ENCODE measurements at places on chromosomes 1 and 21.
A peak's percentile ranks its signal among the peaks of the same experiment; 100 is the strongest.

- DNase-seq: no peak
Observed at GRCh38 chr1:231278100-231278790, 37.2 kb downstream of the GNPAT start.

- DNase-seq: peak; percentile 29
Observed at GRCh38 chr1:20732071-20732587, 374 bp downstream of the SH2D5 start.

DNA sequence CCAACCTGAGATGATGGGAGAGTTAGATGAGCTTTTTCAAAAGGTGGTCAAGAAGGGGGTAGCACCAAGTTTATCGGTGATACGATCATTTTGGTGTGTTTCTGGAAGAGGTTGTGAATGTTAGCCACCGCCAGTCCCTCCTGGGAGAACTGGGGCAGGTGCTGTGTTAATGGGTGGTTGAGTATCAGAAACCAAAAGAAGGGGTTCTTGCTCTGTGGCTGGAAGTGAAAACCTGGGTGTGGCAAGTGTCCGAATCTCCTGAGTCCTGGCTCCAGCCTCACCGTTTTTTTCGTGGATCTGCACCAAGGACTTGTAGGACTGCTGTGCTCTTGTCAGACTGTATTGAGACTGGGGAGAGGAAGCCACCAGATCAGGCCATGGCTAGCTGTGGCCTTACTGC is 7.8 kb downstream of the UBE2Q1 start:
- no peak for DNase-seq

DNA sequence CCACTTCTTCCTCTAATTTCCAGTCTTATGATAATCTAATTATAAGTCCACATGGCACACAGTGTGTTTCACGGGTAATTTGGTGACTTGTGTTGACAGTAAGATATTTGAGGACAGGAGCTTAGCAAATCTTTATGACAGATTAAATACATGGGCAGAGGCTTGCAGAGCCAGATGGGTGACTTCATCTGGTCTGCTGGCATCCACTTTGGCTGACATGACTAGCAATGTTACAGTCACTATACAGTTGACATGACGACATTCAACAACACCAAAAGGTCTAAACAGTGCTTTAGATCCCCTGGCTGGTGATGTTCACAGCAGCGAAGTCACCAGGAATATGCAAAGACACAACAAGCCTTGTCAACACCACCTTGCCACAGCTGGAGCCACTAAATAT is 147.2 kb downstream of the ETS2 start:
- no peak for DNase-seq

- no peak for DNase-seq
Observed at GRCh38 chr1:197471248-197471985, 203.4 kb downstream of the CRB1 start.

- no peak for DNase-seq
Observed at GRCh38 chr1:233445737-233446136, 118.2 kb downstream of the MAP3K21 start.

DNA sequence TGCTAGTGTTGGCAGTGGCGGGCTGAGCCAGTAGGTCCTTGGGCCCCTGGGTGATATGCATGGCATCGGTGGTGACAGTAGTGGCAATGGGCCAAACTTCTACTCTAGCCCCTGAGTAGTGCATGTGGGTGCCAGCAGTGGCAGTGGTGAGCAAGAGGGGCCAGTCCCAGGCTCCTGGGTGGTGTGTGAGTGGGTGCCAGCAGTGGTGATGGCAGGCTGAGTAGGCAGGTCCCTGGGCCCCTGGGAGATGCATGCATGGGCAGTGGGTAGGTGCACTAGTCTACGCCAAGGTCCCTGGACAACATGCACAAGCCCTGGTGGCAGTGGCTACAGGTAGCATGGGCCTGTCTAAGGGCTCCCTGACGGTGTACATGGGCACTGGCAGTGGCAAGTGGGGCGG is 24.6 kb upstream of the TTC22 start:
- DNase-seq: no peak

DNA sequence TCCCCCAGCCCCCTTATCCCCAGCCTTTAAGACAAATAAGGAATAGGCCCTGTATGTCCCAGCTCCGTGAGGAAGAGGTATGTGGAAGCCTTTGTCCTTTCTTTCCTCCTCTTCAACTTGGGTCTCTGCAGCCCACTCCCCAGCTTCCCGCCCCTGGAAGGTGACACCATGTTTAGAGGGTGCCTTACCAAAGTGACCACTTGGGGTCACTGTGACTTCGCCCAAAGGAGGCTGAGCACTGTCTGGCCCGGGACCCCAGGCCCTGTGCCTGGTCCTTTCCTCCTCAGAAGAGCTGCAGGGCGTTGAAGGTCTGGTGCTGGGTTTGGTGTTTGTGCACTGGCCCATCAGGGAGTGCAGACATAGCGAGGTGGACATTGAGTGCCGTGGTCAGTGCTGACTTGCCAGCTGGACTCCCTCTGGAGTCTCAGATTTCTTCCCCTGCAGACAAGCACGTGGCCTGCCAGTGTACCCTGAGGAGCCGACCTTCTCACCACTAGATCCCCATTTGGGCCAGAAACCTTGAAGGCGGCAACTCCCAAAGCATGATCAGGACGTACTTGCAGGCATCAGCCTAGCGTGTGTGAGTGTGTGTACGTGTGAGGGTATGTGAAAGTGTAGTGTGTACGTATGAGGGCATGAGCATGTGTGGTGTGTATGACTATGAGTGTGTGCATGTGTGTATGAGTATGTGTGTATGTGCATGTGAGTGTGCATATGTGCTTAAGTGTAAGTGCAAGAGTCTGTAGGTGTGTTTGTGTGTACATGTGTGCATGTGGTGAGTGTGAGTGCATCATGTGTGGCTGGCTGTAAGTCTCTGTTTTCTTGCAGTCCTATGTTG is 181.4 kb upstream of the KIAA0040 start:
- no peak for DNase-seq

DNA sequence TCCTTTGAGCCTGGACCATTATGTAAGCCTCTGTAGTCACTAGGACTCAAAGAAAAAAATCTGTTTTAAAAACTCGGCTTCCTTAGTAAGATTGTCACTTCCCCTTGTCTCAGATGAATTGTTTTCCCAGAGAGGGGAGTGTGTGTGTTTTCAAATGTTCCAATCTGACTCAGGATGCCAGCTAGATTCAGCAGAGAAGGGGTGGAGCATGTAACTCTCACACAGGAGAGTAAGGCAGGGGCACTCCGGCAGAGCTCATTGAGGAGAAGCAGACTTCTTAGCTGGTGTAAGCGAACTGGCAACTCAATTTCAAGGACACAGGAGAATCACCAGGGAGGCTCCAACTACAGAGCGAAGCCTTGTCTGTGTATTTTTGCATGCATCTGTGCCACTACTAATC is 623.2 kb downstream of the LMO4 start:
- DNase-seq: no peak

DNA sequence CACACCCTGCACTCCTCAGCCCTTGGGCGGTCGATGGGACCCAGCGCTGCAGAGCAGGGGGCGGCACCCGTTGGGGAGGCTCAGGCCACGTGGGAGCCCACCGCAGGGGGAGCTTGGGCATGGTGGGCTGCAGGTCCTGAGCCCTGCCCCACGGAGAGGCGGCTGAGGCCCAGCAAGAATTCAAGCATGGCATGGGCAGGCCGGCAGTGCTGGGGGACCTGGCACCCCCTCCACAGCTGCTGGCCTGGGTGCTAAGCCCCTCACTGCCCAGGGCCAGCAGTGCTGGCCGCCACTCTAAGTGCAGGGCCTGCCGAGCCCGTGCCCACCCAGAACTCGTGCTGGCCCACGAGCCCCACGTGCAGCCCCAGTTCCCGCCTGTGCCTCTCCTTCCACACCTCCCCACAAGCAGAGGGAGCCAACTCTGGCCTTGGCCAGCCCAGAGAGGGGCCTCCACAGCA is 555.0 kb upstream of the ADGRL4 start:
- DNase-seq: no peak

- DNase-seq: no peak
Observed at GRCh38 chr1:58290685-58291372, 255.7 kb downstream of the OMA1 start.

- no peak for DNase-seq
Observed at GRCh38 chr1:67889953-67890567, 56.8 kb upstream of the GNG12 start.

DNA sequence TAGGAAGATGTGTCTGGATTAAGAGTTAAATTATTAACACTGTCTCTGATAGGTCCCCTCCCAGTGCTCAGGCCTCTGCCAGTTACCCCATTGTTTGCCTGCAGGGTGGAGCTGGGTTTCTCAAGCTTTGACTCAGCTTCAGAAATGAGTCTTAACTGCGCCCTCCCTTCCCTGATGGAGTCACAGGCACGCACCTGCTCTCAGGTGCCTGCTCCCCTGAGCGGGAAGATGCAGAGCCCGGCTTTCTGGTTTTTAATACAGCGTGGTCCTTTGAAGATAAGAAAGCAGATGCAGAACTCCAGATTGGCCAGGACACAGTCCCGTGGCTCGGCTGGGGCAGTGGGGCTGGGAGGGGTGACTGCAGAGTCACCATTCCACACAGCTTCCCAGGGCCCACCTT is 3.2 kb upstream of the SPRR4 start:
- DNase-seq: no peak

- no peak for DNase-seq
Observed at GRCh38 chr1:23132033-23132432, 36.6 kb downstream of the LUZP1 start.

GRCh38 chr1:21618561-21619374 is 50.4 kb downstream of the RAP1GAP start:
- DNase-seq: no peak

GRCh38 chr1:228176024-228176395 is 10.4 kb downstream of the IBA57 start:
- no peak for DNase-seq

- no peak for DNase-seq
Observed at GRCh38 chr1:156082309-156083091, at the start of gene MEX3A. Gene MEX3A (minus strand): TSS chr1:156082465. CDS start chr1:156081998, 467 bp downstream.

DNA sequence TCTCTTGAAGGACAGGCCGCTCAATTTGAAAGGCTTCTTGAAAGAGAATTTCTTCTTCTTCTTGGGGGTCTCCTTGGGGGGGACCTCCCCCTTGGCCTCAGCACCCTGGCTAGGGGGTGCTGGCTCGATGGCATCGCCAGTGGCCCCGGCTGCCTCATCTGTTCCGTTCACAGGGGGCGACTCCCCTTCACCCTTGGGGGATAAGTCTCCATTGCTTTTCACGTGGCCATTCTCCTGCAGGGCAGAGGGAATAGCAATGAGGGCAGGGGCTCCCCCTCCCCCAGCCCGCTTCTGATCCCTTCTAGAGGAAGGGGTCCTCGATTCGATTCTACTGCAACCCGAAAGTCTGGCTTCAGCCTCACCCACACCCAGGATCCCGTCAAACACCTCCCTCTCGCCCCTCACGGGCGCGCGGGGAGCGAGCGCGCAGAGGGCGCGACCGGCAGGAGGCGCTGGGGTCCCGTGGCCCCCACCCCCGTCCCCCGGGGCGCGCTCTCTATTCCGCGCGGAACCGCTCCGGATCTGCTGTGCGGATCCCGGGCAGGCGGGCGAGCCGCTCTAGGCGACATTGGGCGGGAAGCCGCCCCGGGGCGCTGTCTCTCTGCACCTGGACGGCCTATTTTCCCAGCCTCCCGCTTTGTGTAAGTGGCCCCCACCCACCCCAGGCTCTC is 1.0 kb downstream of the MARCKSL1 start:
- DNase-seq: no peak

GRCh38 chr1:246394121-246394520 is 113.0 kb downstream of the SMYD3 start:
- no peak for DNase-seq

DNA sequence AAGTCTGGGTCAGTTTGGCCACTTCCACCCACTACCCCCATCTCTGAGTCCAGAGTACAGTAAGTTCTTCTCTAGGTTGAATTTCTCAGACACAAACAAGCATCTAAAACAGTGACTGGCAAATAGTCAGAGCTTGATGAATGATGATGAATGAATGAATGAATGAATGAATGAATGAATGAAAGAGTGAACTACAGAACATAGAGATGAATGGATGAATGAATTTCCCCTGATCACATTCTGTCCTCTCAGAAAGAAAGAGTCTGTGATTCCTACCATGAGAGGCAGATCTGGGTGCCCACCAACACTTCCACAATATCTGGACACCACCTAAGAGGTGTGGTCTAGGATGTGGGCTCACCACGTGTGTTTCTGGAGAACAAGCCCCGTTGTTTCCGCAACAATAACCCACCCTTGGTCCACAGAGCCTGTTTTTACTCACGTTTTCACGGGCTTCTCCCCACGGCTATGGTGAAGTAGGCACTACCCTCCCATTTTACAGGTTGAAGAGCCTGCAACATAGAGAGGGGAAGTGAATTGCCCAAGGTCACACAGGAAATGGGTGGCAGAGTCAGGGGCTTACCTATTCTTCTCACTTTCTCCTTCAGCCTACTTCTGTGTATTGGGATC is 40.2 kb upstream of the IFFO2 start:
- DNase-seq: no peak

- DNase-seq: no peak
Observed at GRCh38 chr1:35558374-35559316, 1.0 kb downstream of the NCDN start.
